ENCODE measurements at places on chromosomes 3 and 15.

DNA sequence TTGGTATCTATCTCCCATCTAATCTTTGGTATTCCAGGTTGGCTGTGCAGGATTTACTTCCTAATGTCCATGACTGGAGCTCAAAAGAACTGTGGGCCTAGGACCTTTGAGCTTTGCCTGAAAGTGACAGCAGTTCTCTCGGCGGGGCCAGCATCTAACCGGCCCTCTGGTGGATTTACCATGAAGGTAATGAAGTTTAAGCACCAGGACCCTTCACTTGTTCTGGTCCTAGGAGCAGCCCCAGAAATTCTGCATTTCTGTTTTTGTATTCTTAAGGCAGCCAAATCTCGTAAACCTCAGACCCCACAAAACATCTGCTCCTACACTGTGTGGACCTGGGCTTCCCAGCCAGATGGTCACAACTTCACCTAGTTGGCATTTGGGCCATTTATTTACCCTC is 13.0 kb downstream of the CALML4 start:
- DNase-seq = no peak

- DNase-seq = no peak
These were observed 12.3 kb upstream of the PDZRN3 start for GRCh38 chr3:73637042-73637441.

DNA sequence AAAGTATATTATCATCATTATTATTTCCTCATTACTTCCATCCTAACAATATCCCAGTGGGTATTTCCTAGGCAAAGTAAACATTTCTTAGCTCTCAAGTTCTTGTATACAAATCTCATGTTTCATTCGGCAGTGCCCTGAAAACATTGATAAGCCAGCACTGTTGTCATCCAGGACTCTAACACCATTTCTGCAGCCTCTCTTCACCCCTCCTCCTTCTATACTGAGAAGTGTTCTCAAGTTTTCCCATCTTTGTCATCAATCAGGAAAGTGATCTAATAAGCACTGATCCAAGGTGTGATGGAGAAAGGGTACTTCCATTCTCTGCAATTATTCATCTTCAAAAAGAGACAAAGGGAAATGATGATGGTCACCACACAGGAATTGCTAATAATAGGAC is 168.4 kb upstream of the CCDC54 start:
- DNase-seq = no peak

- DNase-seq = no peak
These were observed 57.5 kb upstream of the TAMM41 start for GRCh38 chr3:11904157-11904556.

DNA sequence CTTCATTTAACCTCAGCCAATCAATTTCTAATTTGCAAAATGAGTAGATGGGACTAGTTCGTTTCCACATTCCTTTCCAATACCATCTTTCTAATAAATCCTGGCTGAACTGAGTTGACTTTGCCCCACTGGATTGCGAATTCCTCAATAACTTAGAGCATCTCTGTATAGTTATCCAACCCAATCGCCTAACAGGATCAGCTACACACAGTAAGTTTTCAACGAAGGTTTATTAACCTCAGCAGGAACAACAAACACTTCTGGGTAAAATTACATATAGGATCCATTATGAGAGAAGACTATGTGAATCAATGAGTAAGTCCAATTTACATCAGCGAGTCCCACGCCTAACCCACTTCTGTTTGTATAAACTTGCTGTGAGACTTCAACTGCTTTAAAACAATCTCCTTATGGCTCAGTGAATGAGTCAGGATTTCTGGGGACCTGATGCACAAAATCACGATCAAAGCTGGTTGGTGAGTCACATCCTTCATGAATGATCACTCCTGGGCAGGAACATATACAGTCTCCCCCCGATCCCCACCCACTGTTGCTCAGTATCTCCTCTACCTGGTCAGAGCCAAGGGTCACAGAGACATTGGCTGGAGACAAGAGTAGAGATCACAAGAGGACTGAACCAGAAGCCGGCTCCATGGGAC is 142.8 kb downstream of the EDEM1 start:
- DNase-seq = no peak

Measured in activated gamma-delta T cell (primary cell).